ENCODE measurements at places on chromosomes 5 and 9.

- no peak for DNase-seq
Observed at GRCh38 chr9:124390794-124391658, 24.2 kb downstream of the PSMB7 start.

DNA sequence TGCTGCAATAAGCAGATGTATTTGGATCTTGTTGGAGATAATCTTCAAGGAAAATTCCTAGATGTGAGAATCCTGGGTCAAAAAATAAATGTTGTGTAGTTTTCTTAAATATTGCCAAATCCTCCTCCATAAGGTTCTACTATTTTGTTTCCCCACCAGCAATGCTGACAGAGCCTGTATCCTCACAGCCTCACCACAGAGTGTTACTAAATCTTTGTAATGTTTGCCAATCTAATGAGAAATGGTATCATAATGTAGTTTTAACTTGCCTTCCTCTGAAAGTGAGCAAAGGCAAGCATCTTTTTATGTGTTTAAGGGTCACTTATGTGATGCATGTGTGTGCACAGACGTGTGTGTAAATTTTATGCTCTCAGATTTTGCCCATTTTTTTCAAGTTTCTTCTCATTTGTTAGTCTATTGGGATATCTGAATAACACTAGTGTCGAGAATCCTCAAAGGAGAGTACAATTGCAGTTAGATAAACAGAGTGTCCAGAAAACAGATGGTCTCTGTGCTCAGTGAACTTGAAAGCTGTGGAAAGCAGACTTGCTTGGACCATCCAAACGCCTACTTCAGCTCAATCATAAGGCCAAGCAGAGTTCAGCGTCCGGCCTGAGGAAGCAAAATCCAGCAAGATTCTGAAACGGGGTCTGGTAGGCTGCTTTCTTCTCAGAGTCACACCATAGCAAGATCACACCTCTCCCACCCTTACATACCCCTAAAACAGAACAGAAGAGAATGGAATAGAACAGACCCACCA, 35.7 kb upstream of the UGT3A1 start:
- DNase-seq: no peak

DNA sequence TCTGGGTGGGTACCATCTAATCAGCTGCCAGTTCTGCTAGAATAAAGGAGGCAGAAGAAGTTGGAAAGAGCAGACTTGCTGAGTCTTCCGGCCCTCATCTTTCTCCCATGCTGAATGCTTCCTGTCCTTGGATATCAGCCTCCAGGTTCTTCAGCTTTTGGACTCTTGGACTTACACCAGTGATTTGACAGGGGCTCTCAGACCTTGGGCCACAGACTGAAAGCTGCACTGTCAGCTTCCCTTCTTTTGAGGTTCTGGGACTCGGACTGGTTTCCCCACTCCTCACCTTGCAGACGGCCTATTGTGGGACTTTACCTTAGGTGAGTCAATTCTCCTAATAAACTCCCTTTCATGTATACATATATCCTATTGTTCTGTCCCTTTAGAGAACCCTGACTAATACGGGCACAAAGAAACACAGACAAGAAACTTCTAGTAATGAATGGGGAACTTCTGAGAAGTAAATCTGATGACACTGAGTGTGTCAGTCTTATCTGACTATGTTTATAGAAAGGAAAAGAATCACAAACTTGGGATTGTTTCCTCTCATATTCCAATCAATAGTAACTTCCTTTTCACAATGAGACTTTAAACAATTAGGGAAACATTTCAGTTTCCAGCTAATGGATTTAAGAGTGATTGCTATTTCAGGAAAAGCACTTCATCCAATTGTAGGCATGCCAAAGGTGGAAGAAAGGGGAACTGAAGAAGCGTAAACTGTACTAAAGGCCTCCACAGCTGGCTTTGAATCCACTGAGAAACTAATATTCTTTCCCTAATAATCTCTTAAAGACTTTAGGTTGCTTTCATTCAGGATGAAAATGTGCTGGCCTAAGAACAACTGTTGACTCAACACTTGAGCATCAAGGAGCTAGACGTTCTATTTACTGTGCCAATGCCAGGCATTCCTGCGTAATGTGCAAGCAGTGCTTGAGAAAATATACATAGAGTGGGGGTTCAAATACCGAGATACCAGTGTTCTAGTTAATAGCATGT, 127.9 kb upstream of the PTGER4 start:
- DNase-seq: no peak

DNA sequence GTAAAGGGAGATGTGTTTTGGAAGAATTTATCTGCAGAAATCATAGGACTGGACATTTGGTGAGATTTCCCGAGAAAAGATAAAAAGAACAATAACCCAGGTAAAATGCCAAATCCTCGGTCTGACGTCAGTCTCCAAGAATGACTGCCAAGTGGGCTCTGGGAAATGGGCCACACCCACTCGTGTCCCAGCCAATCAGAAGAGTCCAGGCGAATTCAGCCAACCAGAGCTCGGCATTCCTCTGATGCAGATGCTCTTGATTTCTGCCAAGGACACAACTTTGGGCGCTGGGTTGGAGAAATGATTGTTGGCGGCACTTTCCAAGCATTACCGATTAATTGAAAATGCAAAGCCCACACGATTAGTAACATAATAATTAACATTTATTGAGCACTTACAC, 73.3 kb downstream of the FGF18 start:
- DNase-seq: no peak

- no peak for DNase-seq
Observed at GRCh38 chr5:65149827-65150226, 331.9 kb downstream of the ADAMTS6 start.

GRCh38 chr9:69386651-69387050, 61.6 kb downstream of the ENTREP1 start:
- no peak for DNase-seq

GRCh38 chr9:116859763-116860162, 172.7 kb downstream of the TRIM32 start:
- no peak for DNase-seq

DNA sequence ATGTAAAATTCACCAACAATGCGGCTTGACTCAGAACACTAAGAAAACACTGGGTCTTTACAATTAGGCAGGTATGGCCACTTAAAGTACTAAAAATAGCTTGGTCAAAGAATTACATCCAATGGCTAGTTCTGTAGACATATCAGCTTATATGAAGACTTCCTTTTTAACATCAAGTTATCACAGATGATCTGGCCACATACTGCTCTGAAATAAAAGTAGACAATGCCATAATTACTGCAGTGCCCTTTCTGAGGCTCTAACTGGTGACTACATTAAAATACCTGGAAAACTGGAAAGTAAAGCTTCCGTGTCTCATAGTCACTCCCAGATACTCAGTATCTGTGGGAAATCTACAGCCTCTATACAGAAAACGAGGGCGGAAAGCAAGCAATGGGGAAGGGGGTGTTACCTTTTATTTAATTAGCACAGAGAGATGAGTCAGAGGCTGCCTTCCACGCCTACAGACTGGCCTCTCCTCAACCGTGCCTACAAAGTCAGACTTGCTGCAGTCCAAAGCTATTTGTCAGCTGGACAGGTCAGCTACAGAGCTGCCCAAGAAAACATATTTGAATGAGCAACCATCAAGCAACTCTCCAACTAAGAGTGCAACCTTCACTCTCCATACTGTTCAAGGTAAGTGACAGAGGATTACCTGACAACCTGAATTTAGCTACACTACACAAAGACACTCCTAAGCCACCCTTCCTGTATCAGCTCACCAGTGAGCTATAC, 8.7 kb downstream of the SERINC5 start:
- no peak for DNase-seq

DNA sequence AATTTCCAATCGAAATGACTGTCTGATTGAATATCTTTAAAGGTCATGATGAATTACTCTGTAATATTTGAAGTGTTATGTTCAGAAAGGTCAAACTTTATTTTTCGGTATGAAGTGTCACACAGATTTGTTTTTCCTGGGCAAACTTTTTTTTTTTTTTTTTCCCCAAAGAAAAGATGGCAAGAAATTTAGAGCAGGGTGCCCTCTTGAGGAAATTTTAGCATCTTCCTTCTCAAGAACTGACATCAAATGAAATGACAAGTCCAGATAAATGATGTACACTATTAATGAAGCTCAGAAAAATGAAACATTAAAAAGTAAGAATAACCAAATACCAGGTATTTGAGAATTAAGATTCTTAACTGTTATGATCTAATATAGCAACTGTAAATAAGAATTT, 123.6 kb downstream of the INVS start:
- DNase-seq: no peak

DNA sequence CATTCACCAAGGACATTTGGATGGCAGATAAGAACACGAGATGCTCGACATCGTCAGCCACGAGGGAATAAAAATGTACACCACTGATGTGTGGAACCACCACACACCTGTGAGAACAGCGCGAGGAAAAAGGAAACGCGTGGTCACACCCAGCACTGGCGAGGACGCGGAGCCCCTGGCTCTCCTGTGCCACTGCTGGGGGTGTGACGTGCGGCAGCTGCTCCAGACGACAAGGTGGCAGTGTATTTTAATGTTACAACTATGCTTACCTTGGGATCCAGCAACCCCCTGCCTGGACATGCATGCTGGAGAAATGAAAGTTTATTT, 13.6 kb upstream of the CEP72 start:
- DNase-seq: no peak

DNA sequence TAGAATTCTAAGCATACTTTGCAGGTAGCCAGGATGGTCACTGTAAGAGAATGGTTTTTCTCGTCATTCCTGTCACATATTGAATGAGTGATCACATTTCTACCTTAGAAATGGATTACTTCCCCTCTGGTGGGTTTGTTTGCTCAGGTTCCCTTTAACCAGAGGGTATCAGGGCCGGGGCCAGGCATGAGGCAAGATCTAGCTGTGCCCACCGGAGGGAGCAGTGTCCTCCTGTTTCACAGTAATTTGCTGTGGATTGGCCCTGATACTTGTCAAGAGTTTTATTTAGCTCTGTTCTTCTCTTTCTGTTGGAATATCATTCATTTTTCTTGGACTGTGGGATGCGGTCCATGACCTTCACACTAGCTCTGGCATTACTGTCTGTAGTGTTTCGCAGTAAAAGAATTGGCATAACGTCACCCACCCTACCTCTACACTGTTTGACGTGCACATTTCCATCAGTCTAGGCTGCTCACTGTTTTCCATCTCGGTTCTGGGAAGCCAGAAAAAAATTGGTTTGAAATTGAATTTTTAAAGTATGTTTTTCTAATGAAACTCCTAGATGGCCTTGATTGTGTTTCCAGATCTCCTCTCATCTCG, 42.4 kb upstream of the ZBED3 start:
- no peak for DNase-seq

- DNase-seq: no peak
Observed at GRCh38 chr9:137108608-137109249, 5.8 kb downstream of the DPP7 start.

DNA sequence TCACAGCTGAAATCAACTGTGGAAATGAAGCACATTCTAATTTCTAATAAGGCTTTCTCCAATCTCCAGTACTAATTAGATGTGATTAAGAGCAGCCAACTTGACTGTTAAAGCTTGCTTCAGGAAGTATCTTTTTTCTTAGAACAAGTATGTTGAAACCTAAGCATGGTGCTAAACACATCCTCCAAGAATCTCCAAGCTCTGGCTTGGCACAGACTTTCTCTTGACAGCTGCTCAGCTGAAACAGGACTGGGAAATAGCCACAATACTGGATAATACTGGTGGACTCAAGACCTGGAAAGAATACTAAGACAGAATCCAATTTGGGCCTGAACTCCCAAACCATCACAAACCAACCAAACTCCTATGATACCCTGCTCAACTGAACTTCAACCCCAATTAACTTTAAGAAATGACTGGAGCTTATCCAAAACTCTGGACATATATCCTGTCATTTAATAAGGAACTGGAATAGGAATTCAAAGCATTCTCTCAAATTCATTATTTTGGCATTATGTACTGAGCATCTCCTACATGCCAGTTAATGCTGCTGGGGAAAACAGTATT, 16.2 kb downstream of the PRKAA1 start:
- DNase-seq: no peak

DNA sequence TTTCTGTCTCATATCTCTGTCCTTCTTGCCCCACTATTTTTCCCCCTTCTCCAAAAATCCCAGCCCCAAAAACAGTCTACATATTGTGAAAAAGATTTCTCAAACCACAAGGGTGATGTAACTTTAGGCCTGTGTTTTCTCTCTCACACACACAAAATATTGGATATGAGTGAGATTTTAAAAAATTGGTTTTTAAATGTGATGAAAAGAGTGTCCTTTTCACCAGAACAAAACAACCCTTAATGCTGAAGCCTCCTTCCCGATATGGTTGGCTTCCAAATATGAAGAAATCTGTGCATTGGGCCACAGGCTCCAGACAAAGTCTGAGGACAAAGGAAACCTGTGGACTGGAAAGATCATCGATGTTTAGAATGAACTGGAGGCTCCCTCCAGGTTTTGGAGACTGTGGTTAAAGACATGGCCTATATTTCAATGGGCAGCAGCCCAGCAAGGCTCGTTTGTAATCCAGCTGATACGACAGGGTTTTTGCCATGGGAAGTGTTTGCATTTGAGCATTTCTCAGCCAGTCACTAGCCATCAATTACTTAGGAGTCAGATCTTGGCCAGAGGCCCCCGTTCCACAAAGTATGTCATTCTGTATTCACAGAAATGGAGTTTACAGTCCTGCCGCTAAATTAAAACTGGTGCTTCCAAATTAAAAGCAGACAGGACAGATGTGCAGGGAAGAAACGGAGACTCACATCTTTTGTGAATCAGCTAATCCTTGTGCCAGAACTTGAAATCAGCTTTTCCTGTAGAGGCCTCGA, 546.3 kb downstream of the EBF1 start:
- DNase-seq: no peak

DNA sequence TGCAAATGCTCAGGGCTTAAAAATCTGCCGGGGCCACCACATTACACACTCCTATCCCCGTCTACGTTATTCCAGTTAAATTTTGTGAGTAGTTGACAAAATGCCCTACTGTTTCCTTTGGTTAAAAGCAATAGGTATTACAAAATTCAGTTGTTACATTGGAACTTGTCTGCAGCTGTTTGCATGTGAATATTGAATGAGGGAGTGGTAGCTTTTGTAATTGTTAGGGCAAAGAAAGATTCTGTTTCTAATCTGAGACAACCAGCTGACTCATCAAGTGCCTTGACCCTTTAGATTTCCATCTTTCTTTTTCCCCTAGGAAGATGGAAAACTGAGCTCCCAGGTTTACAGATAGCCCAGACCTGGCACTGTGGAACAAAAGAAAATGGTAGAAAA, 30.2 kb downstream of the MAML1 start:
- no peak for DNase-seq

DNA sequence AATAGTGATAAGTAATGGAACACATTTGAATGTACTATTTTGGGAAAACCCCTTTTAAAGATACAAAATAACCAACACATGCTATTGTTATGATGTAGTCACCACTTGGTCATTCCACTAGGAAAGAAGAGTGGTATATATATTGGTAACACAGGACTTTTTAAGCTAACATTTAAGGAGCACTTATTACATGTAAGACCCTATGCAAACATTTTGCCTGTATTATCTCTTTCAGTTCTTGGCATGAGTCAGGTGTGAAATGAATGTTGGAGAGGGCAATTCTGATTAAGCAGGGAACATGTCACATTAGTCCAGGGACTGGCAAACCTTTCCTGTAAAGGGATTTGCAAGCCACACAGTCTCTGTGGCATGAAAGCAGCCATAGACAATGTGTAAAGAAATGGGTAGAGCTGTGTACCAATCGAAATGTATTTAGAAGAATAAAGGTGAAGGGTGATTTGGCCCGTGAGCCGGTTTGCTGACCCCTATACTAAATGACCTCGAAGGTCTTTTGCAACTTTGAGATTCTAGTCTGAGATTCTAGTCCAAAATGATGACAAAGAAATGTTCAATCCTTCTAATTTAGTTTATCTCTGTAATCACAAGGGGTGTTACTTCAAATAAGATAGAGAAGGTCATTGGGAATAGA, 15.3 kb downstream of the ABLIM3 start:
- no peak for DNase-seq

- DNase-seq: no peak
Observed at GRCh38 chr9:116100711-116101121, 52.9 kb upstream of the PAPPA start.

All from stimulated activated CD8-positive, alpha-beta memory T cell treated with anti-CD3 and anti-CD28 coated beads, Interleukin-15, amount 100 ng/mL, for 48 hours (primary cell).